ENCODE measurements at places on chromosomes 7 and 10.

- H3K4me3 ChIP-seq = no peak overlapping the region
- H3K27ac ChIP-seq = no peak overlapping the region
- DNase-seq = no peak
- no peaks in the 10 kb centered on the region for H3K36me3 ChIP-seq
- peaks cover 4% of the 10 kb centered on the region for H3K4me1 ChIP-seq
- peaks cover 16% of the 10 kb centered on the region for H3K27me3 ChIP-seq
These were observed 8.0 kb downstream of the GRIFIN start for GRCh38 chr7:2468227-2468626.

- H3K27ac ChIP-seq = peak overlapping the region; percentile 93
- peaks cover 32% of the 10 kb centered on the region for H3K27me3 ChIP-seq
- peaks cover 20% of the 10 kb centered on the region for H3K4me1 ChIP-seq
These were observed 471 bp upstream of the TOMM7 start for GRCh38 chr7:22823142-22823497.

GRCh38 chr10:102414749-102415148 lies 3.8 kb downstream of the PSD start:
- no peak overlapping the region for H3K4me3 ChIP-seq
- H3K4me1 ChIP-seq = peaks cover 31% of the 10 kb centered on the region
- H3K36me3 ChIP-seq = no peaks in the 10 kb centered on the region
- DNase-seq = no peak

DNA sequence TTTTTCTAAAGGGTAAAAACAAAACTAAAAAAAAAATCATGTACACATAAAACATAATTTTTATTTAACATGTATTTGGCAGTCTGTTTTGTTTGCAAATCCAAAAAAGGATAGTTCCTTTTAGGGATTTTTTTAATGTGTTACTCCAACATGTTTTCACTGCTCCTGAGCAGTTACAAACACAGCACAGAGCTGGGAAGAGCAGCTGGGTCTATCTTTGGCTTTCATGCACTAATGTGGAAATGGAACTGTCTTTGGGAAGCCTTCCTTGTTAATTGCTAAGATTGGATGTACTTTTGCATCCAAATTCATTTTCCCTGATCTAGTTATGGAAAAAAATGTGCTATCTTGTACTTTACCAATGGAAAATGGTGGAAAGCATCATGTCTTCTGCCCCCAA lies 1035.1 kb downstream of the CNTNAP2 start:
- DNase-seq = no peak
- no peak overlapping the region for H3K4me3 ChIP-seq
- H3K27me3 ChIP-seq = no peaks in the 10 kb centered on the region
- no peaks in the 10 kb centered on the region for H3K4me1 ChIP-seq

GRCh38 chr7:30411897-30412296 lies 66.7 kb downstream of the NOD1 start:
- no peaks in the 10 kb centered on the region for H3K27me3 ChIP-seq
- no peaks in the 10 kb centered on the region for H3K4me1 ChIP-seq
- DNase-seq = no peak
- H3K4me3 ChIP-seq = no peak overlapping the region
